ENCODE measurements at places on chromosomes 2 and 18.

- DNase-seq = no peak
These were observed 69.0 kb upstream of the DDX18 start for GRCh38 chr2:117745537-117745936.

DNA sequence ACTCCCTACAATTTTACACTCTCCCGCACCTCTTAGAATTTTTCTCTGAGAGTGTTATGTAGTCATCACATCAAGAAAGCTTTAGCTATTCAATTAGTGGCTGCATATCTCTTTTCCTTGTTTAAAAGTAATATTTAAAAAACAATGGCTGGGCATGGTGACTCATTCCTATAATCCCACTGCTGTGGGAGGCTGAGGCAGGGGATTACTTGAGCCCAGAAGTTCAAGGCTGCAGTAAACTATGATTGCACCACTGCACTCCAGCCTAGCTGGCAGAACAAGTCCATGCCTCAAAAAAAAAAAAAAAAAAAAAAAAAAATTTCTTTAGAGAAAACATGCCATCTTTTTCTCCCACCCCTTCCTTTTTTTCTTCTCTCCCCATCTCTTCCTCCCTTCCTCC is 44.3 kb downstream of the AQP4 start:
- no peak for DNase-seq

- no peak for DNase-seq
These were observed 90.7 kb downstream of the INO80D start for GRCh38 chr2:205995260-205995659.

- DNase-seq = peak; percentile 34
These were observed 566 bp upstream of the CMPK2 start for GRCh38 chr2:6866275-6866671.

GRCh38 chr2:70948337-70949003 is 12.8 kb downstream of the ATP6V1B1 start:
- DNase-seq = peak; percentile 64

GRCh38 chr2:214100488-214100887 is 310.4 kb upstream of the VWC2L start:
- DNase-seq = no peak

- no peak for DNase-seq
These were observed 125.3 kb upstream of the NRP2 start for GRCh38 chr2:205556841-205557539.

DNA sequence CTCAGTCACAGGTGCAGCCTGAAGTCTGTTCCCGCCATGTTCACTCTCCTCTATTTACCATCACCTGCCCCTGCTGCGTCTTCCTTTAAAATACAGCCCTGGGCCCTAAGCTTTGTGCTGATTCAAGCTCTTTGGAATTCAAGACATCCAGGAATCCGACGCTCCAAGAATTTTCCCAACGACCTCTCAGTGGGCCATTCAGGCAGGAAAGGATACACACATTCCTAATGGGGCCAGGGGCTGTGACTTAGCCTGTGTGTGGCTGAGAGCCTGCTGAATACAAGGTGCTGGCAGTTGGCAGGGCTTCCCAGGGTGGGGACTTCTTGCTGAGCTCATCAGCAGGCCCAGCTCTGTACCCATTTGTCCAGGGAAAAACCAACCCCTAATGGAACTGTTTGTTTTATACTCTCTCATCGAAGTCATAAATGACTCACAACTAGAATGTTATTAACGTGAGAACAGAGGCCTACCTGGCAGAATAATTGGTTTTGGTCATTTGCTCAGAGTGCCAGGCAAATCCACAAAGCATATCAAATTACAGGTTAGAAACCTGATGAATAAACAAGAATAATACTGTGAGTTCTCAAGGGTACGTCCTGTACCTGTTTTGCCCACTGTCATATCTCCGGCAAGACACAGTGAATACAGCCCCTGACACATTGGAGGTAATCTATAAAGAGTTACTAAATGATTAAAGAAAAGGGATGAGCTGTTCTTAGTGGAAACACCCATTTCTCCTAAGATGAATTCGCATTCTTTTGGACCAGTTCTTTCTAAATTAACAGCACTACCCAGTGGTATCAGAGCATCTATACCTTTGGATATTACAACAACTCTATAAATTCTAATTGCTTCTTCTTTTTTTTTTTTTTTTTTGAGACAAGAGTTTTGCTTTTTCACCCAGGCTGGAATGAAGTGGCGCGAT is 12.6 kb upstream of the KCMF1 start:
- no peak for DNase-seq

DNA sequence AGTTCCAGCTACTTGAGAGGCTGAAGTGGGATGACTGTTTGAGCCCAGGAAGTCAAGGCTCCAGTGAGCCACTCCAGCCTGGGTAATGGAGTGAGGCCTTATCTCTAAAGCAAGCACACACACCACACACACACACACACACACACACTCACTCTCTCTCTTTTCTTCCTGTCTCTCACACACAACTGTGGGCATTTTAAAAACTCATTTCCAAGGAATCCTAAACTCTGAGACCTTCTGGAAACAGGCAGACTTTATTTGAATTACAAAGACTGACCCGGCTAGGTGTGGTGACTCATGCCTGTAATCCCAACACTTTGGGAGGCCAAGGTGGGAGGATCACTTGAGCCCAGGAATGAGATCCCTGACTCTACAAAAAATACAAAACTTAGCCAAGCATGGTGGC is 21.3 kb downstream of the WDSUB1 start:
- no peak for DNase-seq

DNA sequence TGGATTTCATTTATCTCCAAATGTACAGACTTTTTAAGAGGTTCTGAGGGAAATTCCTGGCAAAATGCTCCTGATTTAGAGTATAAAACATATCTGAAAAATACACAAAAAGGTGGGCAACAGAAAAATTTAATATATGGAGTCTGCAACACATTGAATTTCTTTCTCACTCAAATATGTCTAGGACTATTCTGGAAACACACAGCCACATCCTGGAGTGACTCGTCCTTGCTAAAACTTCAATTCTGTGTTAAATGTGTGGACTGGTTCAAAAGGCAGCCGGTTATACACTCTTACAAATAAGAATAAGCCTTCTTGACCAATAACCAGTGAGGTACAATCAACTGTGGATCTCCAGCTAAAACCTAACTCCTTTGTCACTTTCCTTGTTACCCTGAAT is 44.1 kb upstream of the RND3 start:
- no peak for DNase-seq

GRCh38 chr2:64394153-64394552 is 59.8 kb upstream of the LGALSL start:
- DNase-seq = no peak

DNA sequence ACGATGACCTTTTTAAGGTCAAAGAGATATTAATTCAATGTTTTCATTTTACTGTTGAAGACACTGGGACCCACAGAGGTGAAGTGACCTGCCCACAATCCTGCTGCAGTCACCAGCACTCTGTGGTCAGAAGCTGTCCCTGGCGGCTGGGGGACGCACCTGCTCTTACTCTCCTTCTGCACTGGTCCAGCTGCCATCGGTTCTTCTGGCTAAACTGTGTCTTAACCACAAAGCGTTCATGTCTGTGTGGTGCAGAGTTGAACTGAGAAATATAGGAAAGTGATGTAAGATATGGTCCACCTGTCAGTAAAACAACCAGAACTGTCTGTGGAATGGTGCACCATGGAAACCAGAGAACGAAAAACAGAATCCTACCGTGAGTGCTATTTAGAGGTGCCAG is 44.9 kb upstream of the SMIM21 start:
- no peak for DNase-seq

- no peak for DNase-seq
These were observed at the start of gene TTR for GRCh38 chr18:31591628-31592027. Gene TTR, plus strand, starts transcription at chr18:31591877. Its CDS starts 26 bp downstream, at chr18:31591903.

- DNase-seq = no peak
These were observed 853.1 kb upstream of the SALL3 start for GRCh38 chr18:78126536-78126935.

GRCh38 chr2:216477283-216478035 is 21.2 kb upstream of the RPL37A start:
- DNase-seq = no peak
